Suppressor macrophage (primary cell): ENCODE measurements at places on chromosomes 1 and 21.

- no peak for DNase-seq
Observed at GRCh38 chr21:26210614-26211013, 40.0 kb upstream of the APP start.

GRCh38 chr1:112926858-112927257 is 29.1 kb downstream of the SLC16A1 start:
- no peak for DNase-seq

GRCh38 chr1:175317779-175318178 is 125.2 kb upstream of the KIAA0040 start:
- DNase-seq: no peak

GRCh38 chr1:202439308-202439707 is 90.8 kb downstream of the PPP1R12B start:
- no peak for DNase-seq

GRCh38 chr1:113983391-113983790 is 4.1 kb downstream of the OLFML3 start:
- DNase-seq: no peak

DNA sequence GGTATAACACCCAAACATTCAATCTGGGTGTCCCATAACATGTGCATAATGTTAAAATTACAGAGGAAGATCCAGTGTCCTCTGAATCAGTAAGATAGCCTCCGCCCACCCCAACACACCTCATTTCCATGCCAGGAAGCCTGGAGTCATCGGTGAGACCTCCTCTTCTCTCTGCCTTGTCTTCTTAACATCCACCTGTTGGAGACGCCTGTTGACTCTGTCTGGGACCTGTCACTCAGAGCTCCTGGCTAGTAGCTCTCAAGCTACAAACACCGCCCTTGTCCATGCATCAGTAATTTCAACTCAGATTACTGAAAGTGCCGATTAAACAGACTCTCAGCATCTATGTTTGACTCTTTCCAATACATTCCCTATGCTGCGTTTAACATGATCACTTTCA is 27.4 kb downstream of the KCNJ15 start:
- DNase-seq: no peak

- DNase-seq: no peak
Observed at GRCh38 chr1:11920239-11920903, 5.9 kb downstream of the KIAA2013 start.

GRCh38 chr21:25757531-25757930 is 22.8 kb downstream of the GABPA start:
- no peak for DNase-seq

- DNase-seq: no peak
Observed at GRCh38 chr1:28537457-28538199, 15.3 kb upstream of the TRNAU1AP start.

DNA sequence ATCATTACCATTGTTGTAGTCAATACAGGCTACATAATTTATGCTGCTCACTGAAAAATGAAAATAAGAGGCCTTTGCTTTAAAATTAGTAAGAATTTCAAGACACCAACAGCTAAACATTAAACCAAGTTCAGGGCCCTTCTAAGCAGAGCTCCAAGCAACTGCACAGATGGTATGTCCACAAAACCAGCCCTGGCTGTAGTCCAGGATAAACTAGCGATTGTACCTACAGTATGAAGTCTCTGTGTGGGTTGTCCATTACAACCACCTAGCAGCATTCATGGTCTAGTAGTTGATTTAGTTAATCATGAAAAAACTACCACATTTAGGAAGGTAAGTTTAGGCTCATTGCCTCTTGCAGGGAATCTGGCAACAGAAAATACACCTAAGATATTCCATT is 35.3 kb downstream of the CLCA4 start:
- no peak for DNase-seq

GRCh38 chr1:155816351-155816750 is 40.7 kb downstream of the GON4L start:
- no peak for DNase-seq

DNA sequence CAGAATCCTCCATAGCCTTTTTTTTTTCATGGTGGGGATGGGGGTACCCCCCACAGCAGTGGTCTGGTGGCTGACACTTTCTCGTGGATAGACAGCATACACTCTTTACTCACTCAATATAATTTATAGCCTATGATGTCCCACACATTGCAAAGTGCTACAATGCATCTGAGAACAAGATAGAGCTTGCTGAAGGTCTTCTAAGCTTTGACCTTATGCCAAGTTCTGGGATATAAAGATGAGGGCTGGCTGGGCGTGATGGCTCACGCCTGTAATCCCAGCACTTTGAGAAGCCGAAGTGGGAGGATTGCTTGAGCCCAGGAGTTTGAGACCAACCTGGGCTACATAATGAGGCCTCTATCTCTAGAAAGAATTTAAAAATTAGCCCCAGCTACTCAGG is 78.0 kb downstream of the MPZL1 start:
- DNase-seq: no peak

- no peak for DNase-seq
Observed at GRCh38 chr1:23500466-23500865, 16.5 kb upstream of the ASAP3 start.

DNA sequence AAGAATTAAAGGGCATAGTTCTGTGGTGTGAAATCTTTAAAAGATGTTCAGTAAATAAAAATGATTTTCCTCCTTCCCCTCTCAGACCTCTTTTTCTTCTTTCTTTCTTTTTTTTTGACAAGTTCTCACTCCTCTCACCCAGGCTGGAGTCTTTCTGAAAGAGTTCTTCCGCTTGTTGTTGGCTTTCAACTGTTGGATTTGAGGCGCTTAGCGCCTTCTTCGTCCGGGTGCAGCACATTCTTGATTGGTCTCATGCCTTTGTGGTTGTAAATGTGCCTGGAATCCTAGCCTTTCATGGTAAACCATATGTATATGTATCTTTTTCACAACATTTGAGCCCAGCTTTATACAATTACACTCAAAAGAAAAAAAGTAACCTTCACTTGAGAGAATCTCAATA is 980 bp upstream of the METTL18 start:
- peak; percentile 13 for DNase-seq

DNA sequence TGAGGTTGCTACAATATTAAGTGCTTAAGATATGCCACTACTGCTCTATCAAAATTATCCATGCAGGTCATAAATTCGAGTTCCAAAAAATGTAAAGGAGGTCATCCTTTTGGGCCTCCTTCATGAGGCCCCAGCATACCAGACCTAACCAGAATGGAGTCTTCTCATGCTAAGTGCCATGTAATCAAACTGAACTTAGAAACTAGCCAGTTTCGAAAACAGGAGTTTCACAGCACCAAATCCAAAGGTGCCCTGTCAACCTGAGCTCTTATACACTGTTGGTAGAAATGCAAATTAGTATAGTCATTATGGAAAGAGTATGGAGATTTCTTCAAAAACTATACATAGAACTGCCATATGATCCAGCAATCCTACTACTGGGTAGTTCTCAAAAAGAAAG is 320.5 kb downstream of the ST6GALNAC3 start:
- no peak for DNase-seq

DNA sequence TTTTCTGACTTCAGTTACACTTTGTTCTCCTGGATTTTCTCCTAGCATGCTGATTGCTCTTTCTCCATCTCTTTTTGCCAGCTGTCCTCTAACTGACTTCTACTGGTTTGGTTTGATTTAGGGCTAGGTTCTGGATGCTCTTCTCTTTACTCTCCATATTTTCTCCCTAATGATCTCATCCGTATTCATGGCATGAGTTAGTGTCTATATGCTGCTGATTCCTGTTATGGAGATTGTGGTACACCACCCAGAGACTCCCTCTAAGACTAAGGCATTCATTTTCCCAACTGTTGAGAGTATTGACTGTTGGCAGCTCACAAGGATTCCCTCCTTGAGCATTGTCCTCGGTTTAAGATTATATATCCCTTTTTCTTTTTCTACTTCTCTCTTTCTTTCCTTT is 28.9 kb downstream of the S1PR1 start:
- no peak for DNase-seq

DNA sequence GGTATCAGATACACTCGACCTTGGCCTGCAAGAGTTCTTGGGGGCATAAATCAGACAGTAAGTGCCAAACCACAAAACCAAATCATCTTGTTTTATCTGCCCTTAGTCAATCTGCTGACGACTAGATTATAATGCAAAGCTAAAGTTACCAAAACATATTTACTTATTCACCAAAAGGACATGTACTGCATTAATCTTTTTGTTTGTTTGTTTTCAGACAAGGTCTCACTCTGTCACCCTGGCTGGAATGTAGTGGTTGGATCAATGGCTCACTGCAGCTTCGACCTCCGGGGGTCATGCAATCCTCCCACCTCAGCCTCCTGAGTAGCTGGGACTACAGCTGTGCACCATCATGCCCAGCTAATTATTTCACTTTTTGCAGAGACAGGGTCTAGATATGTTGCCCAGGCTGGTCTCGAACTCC is 114.7 kb downstream of the APP start:
- no peak for DNase-seq

DNA sequence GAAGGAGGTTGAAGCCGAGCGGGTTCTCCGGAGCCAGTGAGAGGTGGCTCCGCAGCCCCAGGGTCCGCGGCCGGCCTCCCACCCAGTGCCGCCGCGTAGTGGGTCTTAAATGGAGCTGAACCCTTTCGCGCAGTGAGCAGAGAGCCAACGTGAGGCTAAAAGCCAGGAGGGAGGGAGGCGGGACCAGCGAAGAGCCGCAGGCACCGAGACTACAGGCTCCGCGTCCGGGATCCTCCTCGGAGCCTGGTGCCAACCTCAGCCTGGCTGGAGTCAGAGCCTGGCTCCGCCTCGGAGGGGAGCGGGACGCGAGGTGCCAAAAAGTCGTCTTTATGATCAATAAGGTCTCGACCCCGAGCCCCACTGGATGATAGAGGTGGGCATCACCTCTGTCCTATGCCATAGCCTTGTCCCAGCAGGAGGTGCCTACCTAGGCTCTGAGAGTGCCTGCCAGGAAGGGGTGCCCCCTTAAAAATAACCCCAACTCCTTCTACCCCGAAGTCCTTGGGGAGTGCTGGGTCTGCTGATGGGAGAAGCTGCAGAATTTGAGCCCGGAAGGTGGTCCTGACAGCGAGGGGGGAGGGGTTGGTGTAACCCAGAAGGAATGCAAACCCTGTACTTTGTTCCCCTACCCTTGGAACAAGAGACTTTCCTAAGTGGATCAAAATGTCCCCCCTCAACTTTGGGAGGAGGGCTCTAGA is 1.6 kb downstream of the IGSF21 start:
- DNase-seq: no peak

DNA sequence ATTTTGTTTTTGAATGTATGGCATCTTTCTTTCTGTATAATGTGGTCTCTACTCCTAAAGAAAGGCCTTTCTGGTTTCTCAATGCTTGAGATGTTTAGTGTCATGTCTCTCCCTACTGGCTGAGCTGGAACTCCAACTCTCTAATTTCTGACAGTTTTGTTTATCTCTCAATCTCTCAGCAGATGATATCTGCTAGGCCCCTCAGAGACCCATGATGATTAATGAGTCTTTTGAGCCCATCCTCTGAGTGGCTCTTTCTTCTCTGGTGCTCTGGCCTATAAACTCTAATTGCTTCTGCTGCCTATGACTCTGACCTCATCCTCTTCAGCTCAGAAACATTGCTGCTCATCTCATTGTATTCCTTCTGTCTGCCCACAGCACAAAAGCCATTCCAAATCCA is 46.6 kb downstream of the CRB1 start:
- no peak for DNase-seq

GRCh38 chr21:44924606-44925377 is 4.1 kb upstream of the ITGB2 start:
- peak; percentile 86 for DNase-seq

DNA sequence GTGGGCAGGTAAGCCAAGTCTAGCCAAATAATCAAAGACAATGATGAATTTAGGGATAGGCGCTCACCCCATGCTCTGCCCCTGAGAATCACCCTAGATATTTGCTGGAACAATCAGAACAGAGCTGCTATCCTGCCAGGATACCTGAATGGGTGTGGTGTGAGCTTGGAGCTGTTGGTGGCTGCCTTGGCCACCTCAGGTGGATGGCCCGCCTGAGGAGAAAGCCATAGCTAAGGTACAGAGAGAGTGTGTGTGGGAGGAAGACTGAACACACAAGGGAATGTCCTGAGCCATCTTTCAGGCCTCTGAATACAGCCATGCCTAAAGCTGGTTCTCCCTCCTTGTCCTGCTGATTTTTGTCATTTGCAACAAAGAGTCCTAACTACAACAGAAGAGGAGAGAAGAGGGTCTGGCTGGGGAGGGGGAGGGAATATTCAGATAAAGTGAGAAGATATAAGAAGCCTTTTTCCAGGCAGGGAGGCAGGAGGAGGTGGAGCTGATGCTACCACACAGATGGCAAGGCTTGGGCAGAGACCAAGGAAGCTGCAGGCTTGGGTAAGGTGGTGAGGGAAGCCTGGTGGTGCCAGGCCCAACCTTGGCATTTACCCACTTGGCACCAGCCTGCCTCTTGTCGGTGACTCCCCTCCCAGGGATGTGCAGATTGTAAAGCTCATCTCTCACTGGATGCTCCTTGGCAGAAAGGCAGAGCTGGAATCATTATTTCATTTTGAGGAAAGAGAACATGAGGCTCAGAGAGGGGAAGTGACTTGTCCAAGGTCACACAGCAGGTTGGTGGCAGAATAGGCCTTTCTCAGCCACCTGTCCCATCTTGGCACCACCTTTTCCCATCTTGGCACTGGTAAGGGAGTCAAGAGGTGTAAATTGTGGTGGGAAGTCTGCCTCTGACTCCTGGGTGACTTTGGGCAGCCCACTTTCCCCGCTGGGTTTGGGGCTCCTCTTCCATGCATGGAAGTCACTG is 49.7 kb downstream of the NKAIN1 start:
- DNase-seq: no peak

DNA sequence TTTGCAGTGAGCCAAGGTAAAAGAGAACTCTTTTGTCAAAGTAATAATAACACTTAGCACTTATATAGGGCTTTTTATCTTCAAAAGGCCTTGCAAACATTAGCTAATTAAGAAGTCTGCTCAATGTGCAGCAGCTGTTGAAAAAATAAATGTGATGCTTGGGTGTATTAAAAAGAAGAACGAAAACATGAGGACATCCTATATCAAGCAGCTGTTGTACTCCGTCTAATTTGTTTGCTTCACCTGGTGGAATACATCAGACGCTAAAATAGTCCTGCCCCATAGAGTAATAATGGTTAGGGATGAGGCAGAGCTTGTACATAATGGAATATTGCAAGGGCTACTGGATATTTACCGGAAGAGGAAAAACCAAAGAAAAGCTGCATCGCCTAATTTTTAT is 299.5 kb downstream of the ST6GALNAC3 start:
- no peak for DNase-seq

DNA sequence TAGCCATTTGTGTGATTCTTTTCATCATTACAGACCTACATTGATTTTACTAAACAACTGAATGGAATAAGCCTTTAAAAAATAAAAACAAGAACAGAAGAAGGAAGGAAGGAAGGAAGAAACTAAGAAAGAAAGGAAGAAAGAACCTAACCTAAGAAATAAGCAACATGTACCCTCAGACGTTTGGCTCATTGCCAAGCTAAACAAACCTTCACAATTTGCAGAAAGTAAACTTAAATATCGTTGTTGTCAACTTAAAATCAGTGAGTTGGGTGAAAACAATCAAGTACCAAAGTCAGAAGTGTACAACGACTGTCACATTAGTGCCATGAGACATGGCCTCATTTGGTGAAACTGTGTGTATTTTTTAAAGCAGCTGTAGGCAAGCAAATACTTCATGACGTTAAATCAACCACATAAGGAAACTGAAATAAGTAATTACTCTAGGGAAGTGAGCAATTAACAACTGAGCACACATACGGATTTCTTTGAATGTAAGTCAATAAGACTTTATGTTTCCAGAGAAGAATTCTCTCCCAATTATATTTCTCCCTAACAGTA is 313.1 kb upstream of the TMPRSS15 start:
- DNase-seq: no peak
